Hematopoietic multipotent progenitor cell (in vitro differentiated cells): ENCODE measurements at places on chromosomes 16 and 17.

GRCh38 chr16:88504489-88505404 lies 51.7 kb downstream of the ZFPM1 start:
- DNase-seq = no peak

- peak; percentile 84 for DNase-seq
These were observed 304.4 kb downstream of the HS3ST3B1 start for GRCh38 chr17:14605267-14605599.

- DNase-seq = no peak
These were observed 85.1 kb upstream of the TBX2 start for GRCh38 chr17:61314368-61315078.

- no peak for DNase-seq
These were observed 14.7 kb downstream of the CA7 start for GRCh38 chr16:66858740-66859396.

DNA sequence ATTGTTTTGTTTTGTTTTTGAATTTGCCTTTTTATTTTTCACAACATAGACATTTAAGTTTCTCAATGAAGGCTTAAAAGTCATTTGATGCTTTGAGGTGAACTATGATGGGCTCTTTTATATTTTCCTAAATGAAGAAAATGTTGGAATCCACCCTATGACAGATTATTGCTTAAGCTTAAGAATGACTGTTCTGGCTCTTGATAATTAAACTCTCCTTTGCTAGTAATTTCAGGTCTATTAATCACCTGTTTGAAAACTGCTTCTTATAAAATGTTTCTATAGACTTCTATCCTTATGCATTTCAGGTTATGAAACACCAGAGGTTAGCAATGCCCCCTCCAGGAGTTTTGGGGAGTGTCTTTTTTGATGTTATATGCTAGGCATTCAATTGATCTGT lies 424.1 kb upstream of the DYNLRB2 start:
- no peak for DNase-seq

DNA sequence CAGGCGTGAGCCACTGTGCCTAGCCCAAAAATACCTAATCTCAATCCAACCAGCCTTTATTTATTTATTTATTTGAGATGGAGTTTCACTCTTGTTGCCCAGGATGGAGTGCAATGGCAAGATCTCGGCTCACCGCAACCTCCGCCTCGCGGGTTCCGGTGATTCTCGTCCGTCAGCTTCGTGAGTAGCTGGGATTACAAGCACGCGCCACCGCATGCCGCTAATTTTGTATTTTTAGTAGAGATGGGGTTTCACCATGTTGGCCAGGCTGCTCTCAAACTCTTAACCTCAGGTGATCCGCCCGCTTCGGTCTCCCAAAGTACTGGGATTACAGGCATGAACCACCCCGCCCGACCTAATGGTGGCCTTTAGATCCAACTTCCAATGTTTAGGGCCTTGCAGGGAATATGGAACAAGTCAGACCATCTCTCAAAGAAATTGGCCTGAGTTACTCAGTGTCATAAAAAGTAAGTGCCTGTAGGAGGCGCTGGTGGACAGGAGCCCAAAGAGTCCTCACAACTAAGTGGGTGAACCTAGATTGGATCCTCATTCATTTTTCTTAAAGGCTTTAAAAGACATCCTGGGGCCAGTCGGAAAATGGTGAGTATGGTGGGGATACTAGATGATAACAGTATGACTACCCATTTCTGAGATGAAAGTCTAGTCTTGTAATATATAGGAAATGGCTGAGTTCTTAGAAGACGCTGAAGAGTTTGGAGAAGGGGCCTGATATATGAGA lies 4.6 kb downstream of the ZSCAN10 start:
- DNase-seq = peak; percentile 77

DNA sequence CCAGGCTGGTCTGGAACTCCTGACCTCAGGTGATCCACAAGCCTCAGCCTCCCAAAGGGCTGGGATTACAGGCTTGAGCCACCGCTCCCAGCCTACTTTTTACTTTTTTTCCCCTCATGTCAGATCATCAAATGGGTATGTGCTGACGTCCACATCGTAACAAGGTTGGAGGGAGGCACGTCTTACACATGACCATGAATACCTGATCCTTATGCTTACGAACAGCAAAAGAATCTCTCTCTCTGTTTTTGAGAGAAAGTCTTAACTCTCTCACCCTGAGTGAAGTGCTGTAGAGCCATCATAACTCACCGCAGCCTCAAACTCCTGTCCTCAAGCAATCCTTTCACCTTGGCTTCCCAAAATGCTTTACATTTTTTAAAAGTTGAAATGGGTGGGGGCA lies 29.5 kb upstream of the TMEM92 start:
- no peak for DNase-seq

DNA sequence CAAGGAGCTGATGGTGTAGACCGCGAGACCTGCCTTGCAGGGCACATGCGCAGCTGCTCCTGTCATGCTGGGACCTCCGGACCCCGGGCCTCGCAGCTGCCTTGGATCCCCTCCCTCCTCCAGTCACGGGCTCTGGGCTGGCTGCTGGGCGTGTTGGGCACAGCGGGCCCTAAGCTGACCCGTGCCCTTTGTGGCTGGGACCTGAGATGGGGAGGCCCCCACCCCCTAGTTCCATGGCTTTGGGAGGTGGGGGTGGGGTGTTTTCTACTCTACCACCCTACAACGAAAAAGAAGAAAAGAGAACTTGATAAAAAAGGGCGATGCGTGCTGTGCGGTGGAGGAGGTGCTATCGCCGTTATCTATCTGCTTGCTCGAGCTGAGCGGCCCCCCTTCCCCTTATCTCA lies 14.5 kb downstream of the ZFPM1 start:
- no peak for DNase-seq

DNA sequence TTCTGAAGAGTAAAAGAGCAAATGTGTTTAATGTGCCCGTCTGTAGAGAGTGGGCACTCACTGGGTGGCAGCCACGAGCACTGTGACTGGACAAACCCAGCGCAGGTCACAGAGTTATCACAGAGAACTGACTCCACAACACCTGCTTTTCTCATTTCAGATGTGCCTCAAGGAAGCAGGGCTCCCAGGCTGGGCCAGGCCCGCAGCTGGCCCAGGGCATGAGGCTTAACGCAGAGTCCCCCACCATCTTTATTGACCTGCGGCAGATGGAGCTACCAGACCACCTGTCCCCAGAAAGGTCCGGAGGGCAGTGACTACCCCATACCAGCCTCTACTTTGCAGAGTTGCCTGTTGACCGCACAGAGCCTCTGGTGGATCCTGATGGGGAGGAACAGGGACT lies 11.9 kb downstream of the DNAAF8 start:
- DNase-seq = no peak

GRCh38 chr16:22313876-22314470 lies 16.8 kb downstream of the POLR3E start:
- no peak for DNase-seq

GRCh38 chr16:87552772-87553573 lies 49.3 kb upstream of the JPH3 start:
- DNase-seq = no peak

DNA sequence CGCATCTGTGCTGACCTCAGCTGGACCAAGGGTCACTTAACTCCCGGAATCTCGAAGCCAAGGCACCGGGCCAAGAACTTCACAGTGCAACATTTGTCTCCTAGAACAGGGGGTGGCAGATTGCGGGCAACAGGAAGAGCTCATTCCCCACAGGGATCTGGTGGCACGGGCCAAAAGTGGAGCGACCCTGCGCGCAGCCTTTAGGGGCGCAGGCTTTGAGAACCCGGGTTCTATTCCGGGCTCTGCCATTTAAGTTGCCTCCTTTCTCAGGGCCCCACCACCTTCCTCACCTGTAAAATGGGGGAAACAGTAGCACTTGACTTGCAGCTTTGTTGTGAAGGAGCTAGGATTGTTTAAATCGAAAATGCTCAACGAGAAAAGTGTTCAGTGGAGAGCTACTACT lies 651 bp downstream of the SHMT1 start:
- DNase-seq = peak; percentile 7

- no peak for DNase-seq
These were observed 5.2 kb upstream of the DLX4 start for GRCh38 chr17:49963626-49964302.

DNA sequence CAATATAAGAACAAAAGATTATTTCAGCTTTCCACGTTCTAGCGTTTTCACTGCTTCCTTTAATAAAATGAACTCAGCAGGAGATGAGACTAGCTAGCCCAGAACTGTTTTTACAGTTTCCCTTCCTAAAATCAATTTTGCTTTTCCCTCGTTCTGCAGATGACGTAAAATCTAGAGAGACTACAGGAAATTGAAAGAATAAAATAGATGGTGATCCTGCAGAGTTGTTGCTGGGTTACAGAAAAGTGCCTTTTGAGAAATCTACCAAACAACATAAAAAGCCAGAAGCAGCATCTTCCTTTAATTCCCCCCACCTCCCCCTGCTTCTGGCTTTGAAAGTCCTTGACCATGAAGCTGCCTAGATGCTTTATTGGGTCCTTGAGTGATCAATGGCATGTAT lies 96.8 kb upstream of the CLEC3A start:
- no peak for DNase-seq

- no peak for DNase-seq
These were observed 154.0 kb upstream of the SDK2 start for GRCh38 chr17:73798111-73798748.

DNA sequence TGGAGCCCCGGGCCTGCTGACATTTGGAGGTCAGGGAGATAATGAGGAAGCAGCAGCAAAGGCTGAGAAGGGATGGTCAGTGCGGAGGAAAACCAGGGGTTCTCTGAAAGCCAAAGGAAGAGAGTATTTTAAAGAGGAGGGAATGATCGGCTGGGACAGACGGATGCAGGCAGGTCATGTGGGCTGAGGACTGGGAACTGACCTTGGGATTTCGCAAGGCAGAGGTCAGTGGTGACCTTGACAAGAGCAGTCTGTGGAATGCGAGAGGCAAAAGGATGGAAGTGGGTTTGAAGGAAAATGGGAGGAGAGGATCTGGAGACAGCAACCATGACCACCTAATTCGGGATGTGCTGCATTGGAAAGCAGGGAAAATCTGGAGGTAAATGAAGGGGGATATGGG lies 10.2 kb downstream of the EFTUD2 start:
- no peak for DNase-seq

GRCh38 chr16:77404775-77405174 lies 30.1 kb downstream of the ADAMTS18 start:
- no peak for DNase-seq

- DNase-seq = no peak
These were observed 219.9 kb downstream of the CHD9NB start for GRCh38 chr16:52832771-52833170.

- DNase-seq = peak; percentile 78
These were observed 4.4 kb downstream of the KDM6B start for GRCh38 chr17:7838090-7839075.

GRCh38 chr17:50267074-50267841 lies 7.0 kb upstream of the TMEM92 start:
- DNase-seq = peak; percentile 49

- DNase-seq = no peak
These were observed 257.1 kb downstream of the FTO start for GRCh38 chr16:53960954-53961616.

GRCh38 chr17:35171834-35172233 lies 22.4 kb downstream of the SLC35G3 start:
- DNase-seq = no peak

DNA sequence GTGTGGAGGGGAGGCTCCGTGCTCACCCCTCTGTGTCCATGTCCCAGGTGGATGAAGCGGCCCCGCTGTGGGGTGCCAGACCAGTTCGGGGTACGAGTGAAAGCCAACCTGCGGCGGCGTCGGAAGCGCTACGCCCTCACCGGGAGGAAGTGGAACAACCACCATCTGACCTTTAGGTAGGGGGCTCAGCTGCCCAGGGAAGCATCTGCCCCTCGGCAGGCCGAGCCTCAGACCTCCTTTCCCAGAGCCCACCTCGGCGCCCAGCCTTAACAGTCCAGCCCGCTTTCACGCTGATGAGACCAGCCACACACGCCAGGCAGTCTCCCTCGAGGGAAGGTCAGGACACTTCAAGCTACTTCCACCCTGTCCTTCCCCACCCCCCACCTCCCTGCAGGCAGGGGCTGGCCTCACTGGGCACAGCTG lies 12.7 kb downstream of the MMP15 start:
- DNase-seq = no peak

DNA sequence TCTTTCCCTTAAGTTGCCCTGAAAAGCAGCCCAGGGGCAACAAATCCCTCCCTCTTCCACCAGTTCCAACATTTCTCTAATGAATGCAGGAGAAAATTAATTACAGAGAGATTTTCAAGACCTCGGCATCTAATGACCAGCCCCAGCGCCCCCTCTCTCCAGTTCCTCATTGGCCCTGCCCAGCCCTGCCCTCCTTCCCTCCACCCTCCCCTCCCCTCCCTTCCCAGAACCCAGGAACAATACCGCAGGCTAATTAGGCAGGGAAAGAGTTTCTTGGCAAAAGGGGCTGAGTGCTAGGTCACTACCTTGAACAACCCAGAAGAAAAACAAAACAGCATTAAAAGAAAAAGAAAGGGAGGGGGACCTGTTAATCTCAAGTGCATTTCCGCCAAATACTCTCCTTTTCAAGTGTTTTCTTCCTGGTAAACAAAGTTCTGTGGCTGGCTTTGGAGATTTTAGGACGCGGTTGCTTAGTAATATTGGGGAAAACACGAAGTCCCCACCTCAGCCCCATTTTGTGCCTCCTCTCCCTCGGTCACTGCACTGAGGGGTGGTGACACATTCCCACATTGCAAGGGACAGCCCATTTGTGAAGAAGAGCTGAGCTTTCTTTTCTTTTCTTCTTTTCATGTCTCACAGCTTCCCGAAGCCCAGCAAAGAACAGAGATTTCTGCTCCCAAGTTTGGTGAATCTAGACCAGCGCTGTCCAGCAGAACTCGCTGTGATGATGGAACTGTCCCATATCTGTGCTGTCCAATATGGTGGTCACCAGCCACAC lies 215.4 kb downstream of the SOX9 start:
- no peak for DNase-seq

DNA sequence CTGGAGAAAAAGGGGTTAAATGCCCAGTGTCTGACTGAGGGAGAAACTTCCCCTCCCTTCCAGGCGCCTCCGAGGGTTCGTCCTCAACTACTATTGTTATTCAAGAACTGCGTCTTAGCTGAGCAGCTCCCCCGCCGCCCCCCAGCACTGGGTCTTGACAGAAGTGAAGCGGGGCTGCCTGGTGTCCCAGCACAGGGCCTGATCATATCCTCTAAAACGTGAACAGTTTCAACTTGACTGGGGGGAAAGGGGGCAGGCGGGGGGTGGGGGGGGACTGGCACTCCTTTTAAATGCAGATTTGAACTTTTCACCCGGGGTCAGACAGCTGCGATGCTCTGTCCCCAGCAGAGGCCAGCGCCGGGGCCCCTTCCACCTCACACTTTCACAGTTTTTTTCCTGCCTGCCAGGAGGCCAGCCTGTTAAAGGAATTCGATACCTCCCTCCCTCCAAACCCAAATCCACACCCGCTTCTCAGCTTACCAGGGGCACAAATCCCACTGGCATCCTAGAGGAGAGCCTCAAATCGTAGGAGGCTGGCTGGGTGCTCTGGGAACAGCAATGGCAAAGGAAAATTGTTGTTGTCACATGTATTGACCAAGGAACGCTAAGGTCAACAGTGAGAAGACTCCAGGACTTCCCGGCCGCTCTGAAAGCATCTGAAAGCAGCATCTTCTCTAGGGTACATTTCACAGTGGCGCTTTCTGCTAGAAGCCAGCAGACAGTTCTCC lies 14.5 kb downstream of the ZFHX3 start:
- no peak for DNase-seq
